ENCODE measurements at places on chromosomes 5 and 9. TPM values are rescaled to one million over a fixed set of nuclear protein-coding genes. Genes with fewer than 3 reads are reported as not detected.

DNA sequence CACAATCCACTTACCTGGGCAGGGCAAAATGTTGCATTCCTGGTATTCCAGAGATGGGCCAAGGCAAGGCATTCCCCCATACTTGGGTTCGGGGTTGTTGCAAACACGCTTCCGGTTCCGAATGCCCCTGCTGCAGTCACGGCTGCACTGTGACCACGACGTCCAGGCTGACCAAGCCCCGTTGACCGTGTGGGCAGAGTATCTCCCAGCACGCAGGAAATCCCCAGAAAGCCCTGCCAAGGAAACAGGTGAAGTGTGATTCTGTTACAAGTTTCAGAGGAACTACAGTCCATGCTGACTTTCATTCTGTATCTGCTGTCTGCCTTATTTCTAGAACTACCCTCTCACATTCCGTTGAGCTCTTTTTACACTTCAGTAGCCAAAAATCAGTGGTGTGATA, 483.0 kb downstream of the SEMA5A start:
- H3K27ac ChIP-seq = no peak overlapping the region
- H3K36me3 ChIP-seq = no peaks in the 10 kb centered on the region
- H3K4me1 ChIP-seq = no peaks in the 10 kb centered on the region
- no peak overlapping the region for H3K4me3 ChIP-seq
- no peaks in the 10 kb centered on the region for H3K27me3 ChIP-seq
- DNase-seq = no peak

The TAF11L5 gene
- not detected for total RNA-seq

The PITX1 gene
- not detected for total RNA-seq

- no peaks in the 10 kb centered on the region for H3K27me3 ChIP-seq
- no peaks in the 10 kb centered on the region for H3K4me1 ChIP-seq
- no peak for DNase-seq
- no peaks in the 10 kb centered on the region for H3K36me3 ChIP-seq
- H3K4me3 ChIP-seq = no peak overlapping the region
- H3K27ac ChIP-seq = no peak overlapping the region
Measured at GRCh38 chr5:35890021-35891020, 33.6 kb downstream of the IL7R start.

The SH3TC2 gene
- total RNA-seq = 6.2 TPM

The NUP155 gene
- 29.6 TPM for total RNA-seq

GRCh38 chr9:124209279-124209678, 48.5 kb upstream of the NEK6 start:
- H3K4me1 ChIP-seq = no peaks in the 10 kb centered on the region
- H3K27ac ChIP-seq = no peak overlapping the region
- no peak for DNase-seq
- H3K36me3 ChIP-seq = no peaks in the 10 kb centered on the region

DNA sequence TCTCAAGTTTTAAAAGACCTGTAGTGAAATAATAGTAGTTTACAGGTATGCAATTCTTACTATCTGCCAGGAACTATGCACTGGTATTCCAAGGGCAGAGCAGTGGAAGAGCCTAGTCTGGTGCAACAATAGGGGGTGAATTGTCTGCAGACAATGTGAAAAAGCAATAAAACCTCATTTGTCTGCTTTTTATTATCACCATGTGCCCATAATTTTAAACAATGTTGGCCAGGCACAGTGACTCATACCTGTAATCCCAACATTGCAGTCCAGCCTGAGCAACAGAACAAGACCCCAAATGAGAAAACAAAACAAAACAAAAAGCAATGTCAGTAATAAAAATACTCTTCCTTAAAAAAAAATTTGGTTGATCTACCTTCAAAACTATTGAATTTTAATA, 12.2 kb upstream of the SLC44A1 start:
- H3K27ac ChIP-seq = no peak overlapping the region
- no peak for DNase-seq
- H3K4me1 ChIP-seq = no peaks in the 10 kb centered on the region
- H3K4me3 ChIP-seq = no peak overlapping the region
- H3K27me3 ChIP-seq = no peaks in the 10 kb centered on the region
- no peaks in the 10 kb centered on the region for H3K36me3 ChIP-seq

The SEMA4D gene
- 12.0 TPM for total RNA-seq

The PDZD2 gene
- 0.42 TPM for total RNA-seq

DNA sequence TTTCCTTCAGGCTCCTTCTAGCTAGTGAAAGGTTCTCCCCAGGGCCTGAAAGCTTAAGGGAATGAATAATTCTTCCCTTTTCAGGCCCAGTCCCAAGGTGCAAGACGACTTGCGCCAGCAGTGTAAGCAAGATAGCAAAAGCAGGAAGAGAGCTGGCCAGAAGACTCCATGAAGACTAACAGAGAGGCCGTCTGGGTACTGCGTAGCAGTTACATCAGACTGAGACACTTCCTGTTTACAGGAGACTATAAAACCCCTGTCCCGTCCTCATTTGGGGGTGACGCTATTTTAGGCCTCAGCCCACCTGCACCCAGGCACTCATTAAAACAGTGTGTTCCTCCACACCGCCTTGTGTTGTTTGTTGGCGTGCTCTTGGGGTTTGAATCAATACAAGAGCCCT, 90.7 kb upstream of the MOCS2 start:
- H3K27me3 ChIP-seq = no peaks in the 10 kb centered on the region
- no peaks in the 10 kb centered on the region for H3K36me3 ChIP-seq
- H3K27ac ChIP-seq = no peak overlapping the region
- DNase-seq = no peak

GRCh38 chr9:86445671-86446070, 91.5 kb upstream of the TUT7 start:
- no peaks in the 10 kb centered on the region for H3K4me1 ChIP-seq
- H3K4me3 ChIP-seq = no peak overlapping the region
- no peak for DNase-seq

- DNase-seq = no peak
- no peak overlapping the region for H3K4me3 ChIP-seq
- no peaks in the 10 kb centered on the region for H3K4me1 ChIP-seq
Measured at GRCh38 chr5:102763734-102764133, 8.6 kb downstream of the PAM start.

DNA sequence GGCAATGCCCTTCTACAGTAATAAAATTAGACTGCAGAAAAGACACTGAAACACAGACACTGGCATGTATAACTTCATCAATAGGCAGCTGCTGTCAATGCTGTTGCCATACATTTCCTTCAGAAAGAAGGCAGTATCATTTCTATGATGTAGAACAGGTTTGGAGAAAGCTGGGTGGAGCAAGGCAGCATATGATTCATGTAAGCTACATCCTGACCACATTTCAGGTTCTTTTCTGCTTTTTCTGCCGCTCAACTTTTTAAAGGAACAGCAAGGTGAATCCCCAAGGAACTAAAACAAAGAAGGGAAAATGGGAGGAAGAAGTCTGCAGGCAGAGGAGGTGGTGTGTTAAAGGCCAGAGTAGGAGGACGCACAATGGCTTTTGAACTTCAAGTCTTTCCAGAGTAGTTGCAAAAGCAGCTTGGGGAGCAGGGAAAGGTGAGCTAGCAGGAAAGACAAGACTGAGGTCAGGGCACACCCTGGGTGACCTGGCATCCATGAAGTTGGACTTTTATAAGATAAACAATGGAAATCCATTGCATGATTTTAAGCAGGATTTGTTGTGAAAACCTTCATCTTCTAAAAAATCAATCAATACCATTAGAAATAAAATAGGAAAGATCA, 142.1 kb downstream of the MED10 start:
- no peak overlapping the region for H3K27ac ChIP-seq
- H3K4me1 ChIP-seq = no peaks in the 10 kb centered on the region
- DNase-seq = no peak

- H3K4me3 ChIP-seq = no peak overlapping the region
- peaks cover under 1% of the 10 kb centered on the region for H3K36me3 ChIP-seq
- no peaks in the 10 kb centered on the region for H3K27me3 ChIP-seq
Measured at GRCh38 chr5:75340714-75341478, 3.9 kb downstream of the HMGCR start.

The UBE2QL1 gene
- total RNA-seq = 0.59 TPM

- no peaks in the 10 kb centered on the region for H3K27me3 ChIP-seq
- H3K27ac ChIP-seq = no peak overlapping the region
- no peak for DNase-seq
- no peaks in the 10 kb centered on the region for H3K36me3 ChIP-seq
- H3K4me1 ChIP-seq = no peaks in the 10 kb centered on the region
Measured at GRCh38 chr9:73497796-73498195, 346.1 kb downstream of the ANXA1 start.

The NME5 gene
- total RNA-seq = 0.09 TPM

- H3K27me3 ChIP-seq = no peaks in the 10 kb centered on the region
- no peaks in the 10 kb centered on the region for H3K36me3 ChIP-seq
- no peak overlapping the region for H3K27ac ChIP-seq
- DNase-seq = no peak
Measured at GRCh38 chr5:68374796-68375518, 159.4 kb downstream of the PIK3R1 start.

GRCh38 chr5:101364469-101364868, 461.4 kb upstream of the ST8SIA4 start:
- no peak overlapping the region for H3K4me3 ChIP-seq
- H3K27me3 ChIP-seq = no peaks in the 10 kb centered on the region
- H3K4me1 ChIP-seq = no peaks in the 10 kb centered on the region
- DNase-seq = no peak

- no peaks in the 10 kb centered on the region for H3K4me1 ChIP-seq
- no peaks in the 10 kb centered on the region for H3K27me3 ChIP-seq
- H3K36me3 ChIP-seq = no peaks in the 10 kb centered on the region
- H3K4me3 ChIP-seq = no peak overlapping the region
Measured at GRCh38 chr9:8157683-8158324, 358.2 kb upstream of the DMAC1 start.

The LAMC3 gene
- total RNA-seq = 1.4 TPM

DNA sequence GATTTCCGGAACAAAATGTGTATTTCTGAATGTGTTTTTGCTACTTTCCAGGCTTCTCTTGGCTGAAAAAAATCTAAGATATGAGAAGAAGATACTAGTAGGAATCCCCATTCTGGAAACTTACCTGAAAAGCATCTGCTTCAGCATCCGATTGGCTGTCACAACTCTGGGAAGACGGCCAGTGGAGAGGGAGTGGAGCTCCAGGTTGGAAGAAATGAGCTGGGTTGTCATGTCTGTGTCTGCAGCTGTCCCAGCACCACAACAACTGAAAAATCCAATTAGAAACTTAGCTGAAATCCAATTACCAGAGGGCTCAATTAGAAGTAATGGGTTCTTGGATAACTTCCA, 3.0 kb downstream of the PSMB7 start:
- no peak for DNase-seq
- peaks cover 42% of the 10 kb centered on the region for H3K36me3 ChIP-seq
- H3K27ac ChIP-seq = no peak overlapping the region
- no peaks in the 10 kb centered on the region for H3K27me3 ChIP-seq

DNA sequence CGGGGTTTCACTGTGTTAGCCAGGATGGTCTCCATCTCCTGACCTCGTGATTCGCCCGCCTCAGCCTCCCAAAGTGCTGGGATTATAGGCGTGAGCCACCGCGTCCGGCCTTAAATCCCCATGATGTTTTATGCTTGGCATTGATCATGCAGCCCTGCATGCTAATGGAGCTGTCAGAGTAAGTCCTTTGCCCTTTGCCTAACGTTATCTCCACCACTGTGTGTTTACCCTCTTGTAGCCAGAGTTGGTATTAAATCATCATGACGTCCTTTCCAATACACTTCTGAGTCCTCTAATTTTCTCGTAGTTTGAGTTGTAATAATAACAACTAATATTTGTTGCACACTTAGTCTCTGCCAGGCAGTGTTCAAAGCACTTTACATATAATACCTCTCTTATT, 57.2 kb upstream of the ZFAND5 start:
- no peaks in the 10 kb centered on the region for H3K27me3 ChIP-seq
- no peak overlapping the region for H3K27ac ChIP-seq
- peaks cover 2% of the 10 kb centered on the region for H3K4me1 ChIP-seq
- no peak for DNase-seq

- no peaks in the 10 kb centered on the region for H3K36me3 ChIP-seq
- H3K4me3 ChIP-seq = no peak overlapping the region
- DNase-seq = no peak
- no peaks in the 10 kb centered on the region for H3K4me1 ChIP-seq
- no peaks in the 10 kb centered on the region for H3K27me3 ChIP-seq
Measured at GRCh38 chr5:147912011-147912410, 5.7 kb upstream of the C5orf46 start.

The PCDHGB3 gene
- 1.2 TPM for total RNA-seq

DNA sequence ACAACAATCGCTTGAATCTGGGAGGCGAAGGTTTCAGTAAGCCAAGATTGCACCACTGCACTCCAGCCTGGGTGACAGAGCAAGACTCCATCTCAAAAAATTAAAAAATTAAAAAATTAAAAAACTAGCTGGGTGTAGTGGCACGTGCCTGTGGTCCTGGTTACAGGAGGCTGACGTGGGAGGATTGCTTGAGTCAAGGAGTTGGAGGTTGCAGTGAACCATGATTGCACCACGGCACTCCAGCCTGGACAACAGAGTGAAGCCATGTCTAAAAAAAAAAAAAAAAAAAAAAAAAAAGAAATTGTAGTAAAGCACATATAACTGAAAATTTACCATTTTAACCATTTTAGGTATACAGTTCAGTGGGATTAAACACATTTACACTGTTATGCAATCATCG, 13.1 kb upstream of the CCIN start:
- H3K27me3 ChIP-seq = no peaks in the 10 kb centered on the region
- no peak overlapping the region for H3K27ac ChIP-seq
- H3K4me3 ChIP-seq = no peak overlapping the region
- no peaks in the 10 kb centered on the region for H3K36me3 ChIP-seq

The PTGDS gene
- total RNA-seq = 0.23 TPM

The AJM1 gene
- 2.3 TPM for total RNA-seq

The LCN15 gene
- not detected for total RNA-seq

DNA sequence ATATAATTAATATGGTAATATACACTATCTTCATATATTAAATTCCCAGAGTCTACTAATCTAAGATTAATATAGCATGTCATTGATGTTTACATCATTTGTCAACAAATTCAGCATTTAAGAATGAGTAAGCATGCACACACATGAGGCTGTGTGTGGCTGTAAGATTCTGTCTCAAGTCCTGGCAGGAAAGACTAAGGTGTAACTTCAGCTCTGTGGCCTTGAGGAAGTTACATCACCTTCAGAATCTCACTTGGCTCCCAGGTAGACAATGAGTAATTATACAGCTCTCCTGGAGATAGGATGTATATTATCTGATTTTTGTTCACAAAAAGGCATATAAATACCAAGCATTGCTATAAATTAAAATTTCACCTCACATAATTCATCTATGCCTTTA, 119.4 kb upstream of the IQGAP2 start:
- no peak for DNase-seq
- H3K27ac ChIP-seq = no peak overlapping the region
- H3K4me1 ChIP-seq = no peaks in the 10 kb centered on the region
- H3K4me3 ChIP-seq = no peak overlapping the region
- no peaks in the 10 kb centered on the region for H3K36me3 ChIP-seq

The NRG2 gene
- total RNA-seq = not detected
